ENCODE measurements at places on chromosomes 4 and X.
A peak's percentile ranks its signal among the peaks of the same experiment; 100 is the strongest.

DNA sequence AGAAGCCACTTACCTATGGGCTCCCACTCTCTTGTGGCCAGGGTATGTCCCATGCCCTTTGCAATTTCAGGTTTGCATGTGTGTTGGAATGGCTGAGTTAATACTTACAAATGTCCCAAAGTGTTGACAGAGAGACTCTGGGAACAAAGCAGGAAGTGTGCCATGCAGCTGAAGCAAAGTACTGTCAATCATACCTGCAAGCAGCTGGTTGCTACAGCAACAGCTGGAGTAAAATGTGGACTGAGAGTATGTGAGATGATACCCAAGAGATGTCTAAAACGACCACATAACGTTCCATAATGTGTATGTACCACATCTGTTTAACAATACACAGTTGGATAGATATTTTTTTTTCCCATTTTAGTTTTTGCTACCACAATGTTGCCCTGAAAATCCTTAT lies 82.8 kb upstream of the CAMK2D start:
- no peak for DNase-seq

DNA sequence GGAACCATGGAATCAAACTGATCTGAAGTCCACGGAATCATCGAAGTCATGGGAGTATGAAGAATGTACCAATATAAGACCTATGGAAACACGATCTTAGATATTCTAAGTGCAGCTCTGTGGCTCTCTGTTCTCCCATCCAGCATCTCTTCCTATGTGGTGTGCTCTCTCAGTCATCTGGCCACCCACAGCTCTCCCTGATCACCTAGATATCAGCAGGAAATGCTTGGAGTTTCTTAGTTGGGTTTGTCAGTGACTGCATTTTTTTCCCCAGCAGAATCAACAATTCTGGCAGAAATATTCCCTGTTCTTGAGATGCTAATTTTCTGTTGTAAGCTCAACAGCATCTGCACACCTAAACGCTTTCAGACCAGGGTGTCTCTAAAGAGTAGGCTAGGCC lies 94.1 kb downstream of the GC start:
- DNase-seq: no peak

- DNase-seq: no peak
Observed at GRCh38 chrX:115226929-115227328, 7.0 kb downstream of the LRCH2 start.

- DNase-seq: peak; percentile 51
Observed at GRCh38 chr4:3292571-3293400, at the start of gene RGS12. Gene RGS12 (plus strand): TSS chr4:3293021. CDS start chr4:3316171, 23,150 bp downstream.

- no peak for DNase-seq
Observed at GRCh38 chr4:17168571-17168970, 270.1 kb upstream of the LDB2 start.

DNA sequence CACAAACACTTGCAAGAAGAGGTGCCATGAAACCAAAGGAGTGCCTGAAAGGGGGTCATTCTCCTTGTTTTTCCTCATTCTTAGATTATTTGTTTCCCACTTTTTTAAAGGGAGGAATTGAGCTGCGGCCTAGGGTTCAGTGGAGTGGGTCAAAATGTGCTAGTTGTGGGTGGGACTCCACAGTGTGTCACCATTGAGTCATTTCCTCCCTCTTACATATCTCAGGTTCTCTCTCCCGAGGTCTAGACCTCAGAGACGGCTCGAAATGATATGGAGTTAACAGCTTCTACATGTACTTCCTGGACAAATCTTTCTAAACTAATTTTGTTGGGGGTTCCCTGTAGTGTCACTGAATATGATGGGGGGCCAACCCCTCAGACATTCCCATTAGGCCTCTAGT lies 328.4 kb upstream of the SPANXN1 start:
- DNase-seq: no peak

- DNase-seq: no peak
Observed at GRCh38 chrX:150007356-150007755, 69.1 kb upstream of the EOLA2 start.

GRCh38 chrX:70171624-70172023 lies 5.7 kb upstream of the DGAT2L6 start:
- no peak for DNase-seq

DNA sequence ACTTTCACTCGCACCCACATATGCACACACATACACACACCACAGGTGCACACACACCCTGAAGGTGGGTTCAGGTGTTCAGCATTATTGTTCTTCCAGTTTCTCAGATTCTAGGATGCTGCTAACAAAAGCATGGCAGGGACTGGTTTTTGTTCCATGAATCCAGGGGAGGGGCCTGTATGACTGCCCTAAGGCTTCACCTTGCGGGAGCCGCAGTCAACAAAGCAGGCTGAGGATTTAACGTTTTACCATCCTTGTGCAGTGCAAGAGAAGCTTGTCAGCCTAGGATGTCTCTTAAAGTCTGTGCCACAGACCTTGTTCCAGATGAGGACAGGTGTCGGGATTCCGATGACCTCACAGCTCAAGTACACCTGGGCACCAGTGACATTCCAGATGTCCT lies 61.8 kb downstream of the POLR2B start:
- DNase-seq: no peak

DNA sequence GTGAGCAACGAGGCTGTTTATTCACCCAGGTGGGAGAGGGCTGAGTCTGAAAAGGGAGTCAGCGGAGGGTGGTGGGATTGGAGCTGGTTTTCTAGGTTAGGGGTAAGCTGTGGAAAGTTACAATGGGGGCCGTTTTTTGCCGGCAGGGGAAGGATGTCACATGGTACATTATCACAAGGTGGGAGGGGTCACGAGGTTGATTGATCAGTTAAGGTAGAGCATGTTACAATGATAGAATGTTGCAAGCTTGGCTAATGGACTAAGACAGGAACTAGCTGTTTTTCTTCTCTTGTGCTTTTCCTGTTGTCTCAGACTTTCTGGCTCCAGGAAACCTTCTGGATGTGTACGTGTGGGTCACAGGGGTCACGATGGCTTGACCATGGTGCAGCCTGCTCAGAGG lies 536.3 kb upstream of the HTR2C start:
- DNase-seq: no peak

DNA sequence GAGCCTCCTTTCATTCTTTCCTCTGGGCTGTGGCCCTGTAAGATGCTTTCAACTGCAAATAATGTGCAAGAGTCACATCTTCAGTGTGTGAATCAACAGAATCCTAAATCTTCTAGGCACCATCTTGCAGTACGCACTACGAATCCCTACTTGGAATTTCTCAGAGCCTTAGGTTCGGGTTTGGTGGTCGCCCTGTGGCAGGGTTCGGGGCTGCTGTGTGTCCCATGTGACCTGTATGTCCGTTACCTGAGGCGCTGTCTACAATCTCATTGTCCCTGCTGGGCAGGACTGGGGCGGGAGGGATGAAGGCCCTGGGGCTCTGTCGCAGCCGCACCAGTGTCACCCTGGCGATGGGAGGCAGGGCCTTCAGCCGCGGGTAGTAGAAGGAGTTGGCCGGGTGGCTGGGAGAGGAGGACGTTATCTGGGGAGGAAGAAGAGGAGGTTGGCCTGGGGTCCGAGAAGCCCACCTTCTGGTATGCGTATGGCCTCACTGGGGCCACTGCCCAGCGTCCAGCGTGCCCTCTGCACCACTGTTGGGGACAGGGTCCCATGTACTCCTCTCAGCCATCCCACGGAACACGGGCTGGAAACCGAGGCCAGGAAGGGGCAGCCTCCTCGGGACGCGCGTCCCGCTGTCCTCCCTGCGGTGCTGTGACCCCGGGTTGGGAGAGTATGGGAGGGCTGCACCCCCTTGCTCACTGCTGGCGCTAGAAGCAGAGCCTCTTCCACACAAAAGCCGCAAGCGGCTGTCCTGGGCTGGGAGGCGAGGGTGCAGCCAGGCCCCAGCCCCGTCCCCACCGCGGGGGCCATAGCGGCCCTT lies 2.0 kb downstream of the SPON2 start:
- DNase-seq: no peak

DNA sequence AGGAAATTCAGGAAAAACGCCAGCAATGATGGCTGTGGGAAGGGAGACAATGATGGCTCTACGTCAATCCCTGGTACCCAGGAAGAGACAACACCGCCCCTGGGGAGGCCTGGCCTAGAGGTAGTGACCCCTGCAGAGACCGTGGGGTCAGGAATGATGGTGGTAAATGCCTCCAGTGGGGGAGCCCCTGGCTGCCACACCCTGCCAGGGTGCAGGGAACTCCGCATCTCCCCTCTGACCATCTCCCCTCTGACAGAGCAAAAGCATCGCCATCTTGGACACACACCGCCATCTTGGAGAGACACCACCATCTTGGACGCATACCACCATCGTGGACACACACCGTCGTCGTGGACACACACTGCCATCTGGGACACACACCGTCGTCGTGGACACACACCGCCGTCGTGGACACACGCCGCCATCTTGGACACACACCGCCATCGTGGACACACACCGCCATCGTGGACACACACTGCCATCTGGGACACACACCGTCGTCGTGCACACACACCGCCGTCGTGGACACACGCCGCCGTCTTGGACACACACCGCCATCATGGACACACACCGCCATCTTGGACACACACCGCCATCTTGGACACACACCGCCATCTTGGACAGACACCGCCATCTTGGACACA lies 9.9 kb downstream of the ASMTL start:
- no peak for DNase-seq

GRCh38 chr4:32189130-32189529 lies 1469.0 kb downstream of the PCDH7 start:
- no peak for DNase-seq

GRCh38 chr4:145289403-145290076 lies 109.2 kb upstream of the OTUD4 start:
- no peak for DNase-seq

DNA sequence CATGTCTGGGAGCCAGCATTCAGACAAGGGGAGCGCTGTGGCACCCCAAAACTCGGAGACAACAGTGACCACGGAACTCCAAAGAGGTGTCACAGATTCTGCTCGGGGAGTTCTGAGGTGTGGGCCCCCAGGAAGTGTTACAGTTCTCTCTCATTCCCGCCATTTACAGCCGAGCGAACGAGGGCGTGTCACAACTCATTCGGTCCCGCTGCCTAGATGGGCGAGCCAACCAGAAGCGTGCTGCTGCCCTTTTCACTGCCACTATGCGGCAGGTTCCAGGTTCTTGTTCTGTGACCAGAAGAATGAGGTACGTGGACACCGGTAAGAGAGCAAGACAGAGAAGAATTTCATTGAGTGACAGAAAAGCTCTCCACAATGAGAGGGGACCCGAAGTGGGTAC lies 1370.6 kb upstream of the AGA start:
- DNase-seq: no peak

DNA sequence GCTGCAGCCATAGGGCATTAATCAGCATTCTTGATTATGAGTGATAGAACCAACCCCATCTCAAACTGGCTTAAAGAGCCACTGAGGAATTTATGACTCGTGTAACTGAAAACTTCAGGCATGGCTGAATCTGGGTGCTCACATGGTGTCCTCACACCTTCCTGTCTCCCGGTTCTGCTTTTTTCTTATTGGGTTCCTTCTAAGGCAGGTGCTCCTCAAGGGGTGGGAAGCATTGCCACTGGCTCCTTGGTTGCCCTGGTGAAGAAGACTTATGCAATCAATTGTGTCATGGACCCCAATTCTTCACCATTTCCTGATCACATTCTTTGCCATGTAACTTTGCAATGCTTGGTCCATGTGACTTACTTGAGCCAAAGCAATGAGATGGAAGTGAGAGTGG lies 4.3 kb upstream of the ZCCHC4 start:
- no peak for DNase-seq

- DNase-seq: no peak
Observed at GRCh38 chr4:168880811-168881595, 129.1 kb downstream of the CBR4 start.

GRCh38 chrX:12814420-12814819 lies 23.2 kb downstream of the PRPS2 start:
- DNase-seq: no peak

GRCh38 chr4:33566649-33567048 lies 2677.7 kb downstream of the ARAP2 start:
- DNase-seq: no peak

DNA sequence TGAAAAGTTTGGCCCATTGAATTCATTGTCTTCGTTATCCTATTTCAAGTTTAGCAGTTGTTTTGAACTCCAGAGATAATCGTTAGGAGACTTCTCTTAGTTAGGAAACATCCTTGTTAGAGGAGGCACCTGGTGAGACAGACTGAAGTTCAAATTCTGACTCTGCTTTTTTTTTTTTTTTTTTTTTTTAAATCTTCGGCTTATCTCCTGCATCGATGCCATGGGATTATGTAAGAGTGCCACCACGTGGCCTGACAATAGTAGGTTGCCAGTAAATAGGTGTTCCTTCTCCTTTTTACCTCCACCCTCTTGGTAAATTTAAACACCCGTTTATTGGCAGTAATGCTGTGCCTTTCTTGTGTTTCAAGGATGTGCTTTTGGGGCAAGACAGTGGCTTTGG lies 149.3 kb downstream of the SOWAHB start:
- no peak for DNase-seq

DNA sequence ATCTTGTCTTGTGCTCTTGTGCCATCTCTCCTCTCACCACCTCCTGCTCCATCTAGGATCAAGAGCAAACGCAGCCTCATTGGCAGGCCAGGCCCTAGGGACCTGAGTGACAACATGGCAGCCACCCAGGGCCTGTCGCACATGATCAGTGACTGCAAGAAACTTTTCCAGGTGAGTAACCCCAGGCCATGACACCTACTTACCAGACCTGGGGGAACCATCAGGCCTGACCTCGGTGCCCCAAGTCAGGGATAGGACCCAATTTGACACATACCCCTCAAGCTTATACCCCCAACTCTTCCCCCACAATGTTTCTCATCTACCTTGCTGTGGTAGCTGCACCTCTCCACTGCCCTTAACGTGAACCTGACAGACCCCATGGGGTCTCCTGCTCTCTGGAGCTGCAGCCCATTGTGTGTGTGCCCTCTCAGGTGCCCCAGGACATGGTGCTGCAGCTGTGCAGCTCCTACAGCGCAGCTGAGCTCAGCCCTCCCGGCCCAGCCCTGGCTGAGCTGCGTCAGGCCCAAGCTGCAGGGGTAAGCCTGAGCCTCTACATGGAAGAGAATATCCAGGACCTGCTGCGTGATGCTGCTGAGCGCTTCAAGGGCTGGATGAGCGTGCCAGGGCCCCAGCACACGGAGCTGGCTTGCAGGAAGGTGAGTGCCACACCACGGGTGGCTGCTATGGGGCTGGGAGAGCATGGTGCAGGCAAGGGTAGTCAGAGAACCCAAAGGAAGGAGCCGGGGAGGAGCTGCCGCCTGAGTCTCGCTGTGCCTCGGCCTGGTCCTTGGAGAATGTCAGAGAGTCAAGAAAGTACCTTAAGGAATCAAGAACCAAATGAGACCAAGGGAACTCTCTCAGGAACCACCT lies 74.8 kb downstream of the STARD8 start:
- no peak for DNase-seq

DNA sequence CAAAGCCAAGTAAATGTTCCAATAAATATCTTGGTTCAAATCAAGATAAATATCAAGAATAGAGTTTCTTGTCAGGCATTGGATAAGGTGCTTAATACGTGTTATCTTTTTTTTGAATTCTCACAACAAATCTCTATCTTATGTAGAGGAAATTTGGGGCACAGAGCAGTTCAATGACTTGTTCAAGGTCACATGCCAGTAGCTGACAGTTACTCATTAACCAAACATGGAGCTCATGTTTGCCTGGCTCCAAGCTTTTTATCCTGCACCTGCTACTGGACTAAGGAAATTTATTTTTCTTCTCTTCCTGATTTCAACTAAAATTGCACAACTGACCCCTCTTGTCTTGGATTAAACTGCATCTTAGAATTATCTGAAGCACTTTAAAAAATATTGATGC lies 76.3 kb downstream of the ATP10D start:
- DNase-seq: no peak

- DNase-seq: no peak
Observed at GRCh38 chrX:40150503-40150902, 52.7 kb upstream of the BCOR start.
